Stimulated activated CD8-positive, alpha-beta memory T cell treated with anti-CD3 and anti-CD28 coated beads, Interleukin-4, amount 100 ng/mL, for 48 hours (primary cell): ENCODE measurements at places on chromosomes 6 and 20.

GRCh38 chr6:11270030-11271027 is 37.9 kb upstream of the NEDD9 start:
- no peak for DNase-seq

GRCh38 chr6:89353118-89353556 is 615 bp upstream of the UBE2J1 start:
- DNase-seq = no peak

GRCh38 chr6:41724586-41725501 is 10.6 kb downstream of the TFEB start:
- no peak for DNase-seq

GRCh38 chr6:118588626-118589025 is 40.5 kb downstream of the PLN start:
- no peak for DNase-seq

DNA sequence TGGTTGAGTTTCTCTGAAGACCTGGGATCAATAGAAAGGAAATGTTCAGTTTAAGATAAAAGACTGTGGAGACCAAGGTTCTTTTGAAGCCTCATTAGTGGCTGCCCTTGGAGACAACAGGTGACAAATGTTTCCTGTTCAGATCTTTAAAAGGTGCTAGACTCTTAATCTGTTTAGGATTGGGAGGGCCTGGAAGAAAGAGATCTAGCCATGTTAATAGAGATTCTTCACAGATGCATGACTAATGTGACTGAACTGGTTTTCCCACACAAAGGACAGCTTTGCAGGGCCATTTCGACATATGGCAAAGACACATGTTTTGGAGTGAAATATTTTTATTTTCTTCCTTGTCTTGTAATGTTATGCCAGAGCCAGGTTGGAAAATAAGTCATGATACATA is 82.2 kb downstream of the WDR27 start:
- no peak for DNase-seq

DNA sequence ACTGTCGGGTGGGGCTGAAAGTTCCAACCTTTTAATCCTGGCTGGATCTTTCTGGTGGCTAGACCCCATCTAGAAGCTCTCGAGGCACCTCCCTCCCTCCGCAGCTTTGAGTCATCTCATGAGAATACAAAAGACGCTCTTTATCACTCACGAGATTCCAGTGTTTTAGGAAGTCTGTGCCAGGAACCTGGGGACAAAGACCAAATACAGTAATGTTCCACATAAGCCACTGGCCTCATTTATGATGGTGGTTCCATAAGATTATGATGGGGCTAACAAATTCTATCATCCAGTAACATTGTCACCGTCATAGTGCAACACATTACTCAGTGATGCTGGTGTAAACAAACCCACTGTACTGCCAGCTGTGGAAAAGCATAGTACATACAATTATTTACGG is 48.7 kb downstream of the NCOA7 start:
- no peak for DNase-seq

DNA sequence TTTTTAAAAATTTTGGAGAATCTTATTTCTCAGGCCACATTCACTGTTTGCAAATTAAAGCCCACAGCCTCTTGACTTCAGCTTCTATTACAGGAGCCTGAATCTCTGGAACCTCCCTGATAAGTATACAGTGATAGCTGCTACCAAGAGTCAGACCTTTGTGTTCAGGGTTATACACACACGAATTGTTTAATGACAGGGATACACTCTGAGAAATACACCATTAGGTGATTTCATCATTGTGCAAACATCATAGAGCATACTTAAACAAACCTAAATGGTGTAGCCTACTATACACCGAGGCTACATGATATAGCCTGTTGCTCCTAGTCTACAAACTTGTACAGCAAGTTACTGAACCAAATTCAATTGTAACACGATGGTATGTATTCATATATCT is 473.9 kb downstream of the PKHD1 start:
- no peak for DNase-seq

- DNase-seq = no peak
These were observed 8.4 kb upstream of the NR2E1 start for GRCh38 chr6:108157234-108157980.

DNA sequence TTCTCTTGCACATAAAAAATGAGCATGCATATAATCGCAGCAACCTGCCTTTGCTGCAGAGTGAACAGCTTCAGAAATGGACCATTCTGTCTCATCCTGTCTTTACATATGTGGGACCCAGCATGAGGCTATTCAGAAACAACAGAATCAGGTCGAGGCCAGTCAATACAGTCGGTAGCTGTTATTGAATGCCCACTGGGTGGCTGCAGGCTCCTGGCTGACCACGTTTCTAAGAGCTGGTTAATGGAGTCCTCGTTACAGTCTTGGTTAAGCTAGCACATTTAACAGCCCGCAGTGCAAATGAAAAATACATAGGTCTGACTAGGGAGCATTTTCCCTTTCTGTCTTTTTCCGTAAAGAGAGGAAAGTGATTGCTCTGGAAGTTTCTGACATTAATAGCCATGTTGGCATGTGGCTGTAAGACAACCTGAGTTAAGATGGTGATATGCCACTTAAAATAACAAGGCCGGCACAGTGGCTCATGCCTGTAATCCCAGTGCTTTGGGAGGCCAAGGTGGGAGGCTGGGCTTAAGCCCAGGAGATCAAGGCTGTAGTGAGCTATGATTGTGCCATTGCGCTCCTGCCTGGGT is 75.0 kb downstream of the SHLD1 start:
- DNase-seq = no peak

GRCh38 chr6:133131621-133132465 is 109.3 kb upstream of the EYA4 start:
- DNase-seq = no peak

DNA sequence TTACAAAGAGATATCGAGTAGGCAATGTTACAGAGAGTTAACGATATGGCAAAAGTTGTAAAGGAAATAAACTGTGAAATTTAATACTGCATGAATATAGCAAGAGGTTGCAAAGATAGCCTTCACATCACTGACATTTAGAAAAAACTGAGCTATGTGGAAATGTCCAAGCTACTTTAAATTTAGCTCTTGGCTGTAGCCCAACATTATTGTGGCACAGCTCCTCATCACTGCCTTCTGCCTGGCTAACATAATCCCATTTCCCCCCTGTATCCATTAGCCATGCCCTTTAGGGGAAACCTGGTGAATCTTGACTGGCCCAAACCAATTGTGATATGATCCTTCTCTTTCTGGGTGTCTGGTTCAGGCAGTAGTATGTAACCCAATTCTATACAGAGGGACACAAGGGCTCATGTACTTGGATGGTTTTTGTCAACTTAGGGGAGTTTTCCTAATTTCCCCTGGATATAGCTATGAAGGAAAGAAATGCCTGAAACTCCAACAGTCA is 115.4 kb downstream of the PFDN4 start:
- no peak for DNase-seq

DNA sequence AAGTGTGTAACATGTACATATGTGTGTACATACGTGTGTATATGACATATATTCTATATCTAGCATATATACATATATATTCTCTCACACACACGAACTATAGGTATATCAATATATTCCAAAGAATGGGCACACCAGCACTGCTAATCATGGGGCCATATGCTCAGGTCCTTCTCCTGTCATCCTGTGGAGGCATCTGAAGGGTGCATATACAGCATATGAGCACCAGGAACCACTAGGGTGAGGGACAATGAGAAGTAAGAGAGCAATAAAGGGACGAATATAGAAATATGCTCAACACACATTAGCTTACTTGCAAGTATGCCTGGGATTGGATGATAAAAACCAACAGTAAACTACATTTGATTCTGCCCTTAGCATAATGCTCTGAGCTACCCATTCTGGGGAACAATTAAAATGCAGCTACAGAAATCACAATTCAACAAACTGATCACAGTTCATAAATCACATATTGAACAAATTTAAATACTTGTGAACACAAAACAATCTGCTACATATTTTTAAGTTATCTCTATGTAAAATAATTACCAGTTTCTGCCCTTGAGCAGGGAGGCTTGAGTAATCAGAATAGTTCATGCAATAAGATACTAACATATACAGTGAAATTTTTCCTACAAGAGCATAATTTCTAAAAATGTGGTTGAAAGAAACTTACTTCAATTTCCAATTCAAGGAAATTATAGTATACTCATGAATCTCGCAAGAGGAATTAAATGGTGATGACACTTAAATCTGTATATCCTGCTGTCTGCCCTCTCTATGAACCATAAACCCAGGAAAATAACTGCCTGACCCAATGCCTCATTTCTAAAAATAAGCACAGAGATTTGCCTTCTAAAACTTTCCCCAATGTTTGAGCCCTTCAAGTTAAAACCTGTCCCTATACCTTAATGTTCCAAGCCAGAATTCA is 272.2 kb upstream of the THEMIS start:
- no peak for DNase-seq

GRCh38 chr6:166470863-166471410 is 88.2 kb upstream of the MPC1 start:
- no peak for DNase-seq

GRCh38 chr20:49424536-49424935 is 57.9 kb downstream of the KCNB1 start:
- no peak for DNase-seq

DNA sequence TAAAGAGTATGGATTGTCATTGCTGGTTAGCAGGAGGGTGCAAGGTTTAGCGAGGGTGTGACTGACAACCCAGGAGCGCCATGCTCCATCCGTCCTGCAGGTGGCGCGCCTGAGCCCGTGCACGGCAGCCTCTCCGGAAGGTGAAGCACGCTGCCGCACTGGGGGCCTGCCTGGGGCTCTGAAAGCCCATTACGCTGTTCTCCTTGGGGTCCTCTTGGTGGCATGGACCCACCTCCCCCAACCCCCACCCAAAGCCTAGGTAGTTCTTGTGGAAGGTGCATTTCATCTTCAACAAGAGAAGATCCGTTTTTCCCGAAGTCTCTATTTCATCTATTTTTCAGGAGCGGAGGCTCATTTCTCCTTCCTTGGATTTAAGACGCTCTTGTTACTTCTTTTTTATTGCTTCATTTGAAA is 197.4 kb upstream of the KCNG1 start:
- peak; percentile 84 for DNase-seq

GRCh38 chr6:56766806-56767178 is 124.1 kb upstream of the DST start:
- no peak for DNase-seq

DNA sequence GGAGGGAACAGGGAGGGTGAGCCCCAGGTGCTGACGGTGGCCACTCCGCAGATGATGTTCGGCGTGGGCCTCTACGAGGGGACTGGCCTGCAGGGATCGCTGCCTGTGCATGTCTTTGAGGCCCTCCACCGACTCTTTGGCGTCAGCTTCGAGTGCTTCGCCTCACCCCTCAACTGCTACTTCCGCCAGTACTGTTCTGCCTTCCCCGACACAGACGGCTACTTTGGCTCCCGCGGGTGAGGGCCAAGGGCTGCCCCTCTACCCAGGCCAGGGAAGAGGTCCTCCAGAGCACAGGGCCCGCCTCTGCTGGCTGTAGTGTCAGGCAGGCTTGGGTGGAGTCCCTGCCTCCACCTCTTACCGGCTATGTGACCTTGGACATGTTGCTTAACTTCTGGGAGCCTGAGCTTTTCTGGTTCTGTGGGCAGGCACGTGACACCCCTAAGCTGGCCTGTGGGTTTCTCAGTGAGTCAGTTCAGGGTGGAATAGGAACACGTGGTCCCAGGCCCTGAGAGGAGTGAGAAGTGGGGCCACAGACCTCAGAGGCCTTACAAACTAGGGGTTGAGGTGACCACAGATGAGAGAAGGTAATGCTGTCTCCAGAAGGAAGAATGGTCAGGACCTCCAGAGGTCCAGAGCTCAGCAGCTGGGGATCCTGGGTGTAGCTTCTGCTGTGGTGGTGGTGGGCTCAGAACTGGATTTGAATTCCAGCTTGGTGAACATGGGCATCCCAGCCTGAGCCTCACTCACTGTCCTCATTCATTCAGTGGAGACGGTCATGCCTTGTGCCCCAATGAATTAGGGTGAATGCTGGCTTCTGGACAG is 11.9 kb downstream of the PCIF1 start:
- DNase-seq = peak; percentile 68

- DNase-seq = no peak
These were observed 27.1 kb upstream of the FAM217A start for GRCh38 chr6:4105980-4106536.

- no peak for DNase-seq
These were observed 3.3 kb upstream of the TAGAP start for GRCh38 chr6:159047891-159048685.

- DNase-seq = no peak
These were observed 70.5 kb upstream of the HMGN3 start for GRCh38 chr6:79305020-79305419.

GRCh38 chr6:80607811-80608391 is 501.4 kb downstream of the BCKDHB start:
- DNase-seq = no peak

- peak; percentile 26 for DNase-seq
These were observed 56.9 kb downstream of the IRF4 start for GRCh38 chr6:448296-449056.

GRCh38 chr6:124524491-124525200 is 437.6 kb upstream of the RNF217 start:
- DNase-seq = no peak

- DNase-seq = no peak
These were observed 125.2 kb upstream of the TRAF3IP2 start for GRCh38 chr6:111730864-111731263.

- peak; percentile 75 for DNase-seq
These were observed 27.0 kb downstream of the HECA start for GRCh38 chr6:139161817-139162284.

GRCh38 chr6:103326760-103327757 is 1532.7 kb downstream of the HACE1 start:
- DNase-seq = no peak

DNA sequence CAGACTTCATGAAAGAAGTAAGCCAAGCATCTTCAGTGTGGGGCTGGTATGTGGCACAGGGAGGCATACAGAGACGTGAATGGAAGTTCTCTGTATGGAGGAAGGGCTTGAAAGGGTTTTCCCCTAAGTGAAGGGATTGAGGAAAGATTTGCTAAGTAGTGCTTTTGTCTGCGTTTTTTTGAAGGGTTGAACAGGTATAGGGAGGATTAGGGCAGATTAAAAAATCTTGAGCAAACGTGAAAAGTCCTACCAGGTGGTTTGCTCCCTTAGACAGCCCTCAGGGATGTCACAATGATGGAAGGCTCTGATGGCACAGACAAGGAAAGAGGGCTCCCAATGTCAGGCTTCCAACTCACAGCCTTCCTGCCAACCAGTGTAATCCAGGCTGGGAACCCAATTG is 181.7 kb upstream of the TAB2 start:
- no peak for DNase-seq

DNA sequence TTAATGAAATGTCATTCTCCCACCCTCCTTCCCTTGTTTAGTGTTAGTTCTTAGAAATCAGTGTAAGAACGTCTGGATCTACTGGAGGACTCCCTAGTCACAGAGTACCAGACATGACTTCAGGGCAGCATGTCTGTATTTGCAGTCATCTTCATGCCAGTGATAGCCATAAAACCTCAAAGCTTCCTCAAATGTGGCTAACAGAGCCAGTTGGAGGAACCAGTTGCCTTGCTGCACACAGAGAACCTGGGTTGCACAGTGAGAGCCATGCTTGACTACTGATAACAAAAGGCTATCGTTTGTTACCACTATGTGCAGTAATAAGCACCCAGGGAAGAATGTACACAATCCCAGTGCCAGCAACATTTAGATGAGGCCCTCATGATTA is 20.1 kb downstream of the NT5E start:
- no peak for DNase-seq

- no peak for DNase-seq
These were observed 111.6 kb downstream of the TBC1D32 start for GRCh38 chr6:121222656-121223055.

- no peak for DNase-seq
These were observed 276.5 kb downstream of the CDKAL1 start for GRCh38 chr6:20810727-20811108.
